Immature natural killer cell (primary cell): ENCODE measurements at places on chromosomes 3 and 15.
A peak's percentile ranks its signal among the peaks of the same experiment; 100 is the strongest.

GRCh38 chr15:42939841-42940240 is 19.3 kb upstream of the TTBK2 start:
- peaks cover 3% of the 10 kb centered on the region for H3K27me3 ChIP-seq
- no peaks in the 10 kb centered on the region for H3K4me1 ChIP-seq
- DNase-seq, result no peak

GRCh38 chr3:55607844-55608243 is 120.7 kb upstream of the WNT5A start:
- no peaks in the 10 kb centered on the region for H3K36me3 ChIP-seq
- no peaks in the 10 kb centered on the region for H3K4me1 ChIP-seq
- no peak overlapping the region for H3K27ac ChIP-seq

DNA sequence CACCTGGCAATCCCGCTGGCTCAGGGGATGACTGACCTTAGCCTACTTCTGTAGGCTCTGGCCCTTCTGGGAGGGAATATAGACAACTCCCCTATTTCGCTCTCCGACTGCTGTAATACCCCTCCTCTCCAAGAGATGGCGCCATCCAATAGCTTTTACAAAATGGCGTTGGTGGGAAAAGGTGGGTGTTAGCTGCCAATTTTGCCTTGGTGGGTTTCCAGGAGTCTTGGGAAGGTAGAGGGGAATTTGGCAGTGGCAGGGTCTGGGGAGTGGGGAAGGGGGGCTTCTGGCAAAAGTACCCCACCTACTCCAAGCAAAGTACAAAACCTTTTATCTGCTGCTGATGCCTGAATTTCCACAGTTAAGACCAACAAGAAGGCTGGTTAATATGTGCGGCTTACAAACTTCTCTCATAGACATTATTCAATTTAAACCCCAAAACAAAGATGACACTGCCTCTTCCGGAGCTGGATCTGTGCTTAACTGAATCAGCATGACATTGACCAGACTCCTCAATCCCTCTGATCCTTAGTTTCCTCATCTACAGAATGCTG is 62.1 kb downstream of the RASGRF1 start:
- H3K27me3 ChIP-seq, result no peaks in the 10 kb centered on the region
- no peak overlapping the region for H3K27ac ChIP-seq
- H3K36me3 ChIP-seq, result no peaks in the 10 kb centered on the region
- no peak for DNase-seq

GRCh38 chr15:46408312-46408711 is 773.5 kb downstream of the SQOR start:
- DNase-seq, result no peak
- H3K27me3 ChIP-seq, result no peaks in the 10 kb centered on the region
- H3K36me3 ChIP-seq, result no peaks in the 10 kb centered on the region
- H3K4me1 ChIP-seq, result no peaks in the 10 kb centered on the region
- no peak overlapping the region for H3K27ac ChIP-seq

- no peaks in the 10 kb centered on the region for H3K36me3 ChIP-seq
- no peak overlapping the region for H3K27ac ChIP-seq
- no peaks in the 10 kb centered on the region for H3K4me1 ChIP-seq
- H3K4me3 ChIP-seq, result no peak overlapping the region
- DNase-seq, result no peak
These were observed 199.5 kb downstream of the GOLGA6L6 start for GRCh38 chr15:20341901-20342600.

DNA sequence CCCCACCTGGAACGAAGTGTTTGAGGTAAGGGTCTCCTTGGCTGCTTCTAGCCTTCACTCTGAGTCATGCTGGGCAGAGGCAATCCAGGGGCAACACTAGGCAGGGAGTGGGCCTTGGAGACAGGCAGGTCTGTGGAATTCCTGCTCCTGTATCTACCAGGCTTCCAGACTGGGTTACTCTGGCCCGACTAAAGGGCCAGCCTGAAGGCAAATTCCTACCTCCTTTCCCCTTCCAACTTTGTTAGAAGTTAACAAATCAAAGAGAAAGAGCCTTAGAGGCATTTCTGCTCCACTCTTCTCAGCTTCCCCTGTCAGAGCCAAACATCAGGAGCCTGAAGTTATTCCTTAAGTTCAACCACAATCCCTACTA is 30.1 kb downstream of the ESYT3 start:
- H3K27ac ChIP-seq, result no peak overlapping the region
- no peak overlapping the region for H3K4me3 ChIP-seq
- H3K4me1 ChIP-seq, result no peaks in the 10 kb centered on the region

- no peak overlapping the region for H3K27ac ChIP-seq
- no peaks in the 10 kb centered on the region for H3K4me1 ChIP-seq
- DNase-seq, result no peak
- H3K36me3 ChIP-seq, result no peaks in the 10 kb centered on the region
These were observed 39.7 kb upstream of the ESYT3 start for GRCh38 chr3:138394686-138395085.

GRCh38 chr15:99481113-99481950 is 84.5 kb upstream of the MEF2A start:
- H3K27me3 ChIP-seq, result no peaks in the 10 kb centered on the region
- no peak overlapping the region for H3K27ac ChIP-seq
- peaks cover 9% of the 10 kb centered on the region for H3K4me1 ChIP-seq
- H3K36me3 ChIP-seq, result no peaks in the 10 kb centered on the region

GRCh38 chr3:184738982-184739381 is 27.1 kb upstream of the MAGEF1 start:
- peaks cover 4% of the 10 kb centered on the region for H3K27me3 ChIP-seq
- no peak for DNase-seq
- H3K4me3 ChIP-seq, result no peak overlapping the region
- no peaks in the 10 kb centered on the region for H3K36me3 ChIP-seq

DNA sequence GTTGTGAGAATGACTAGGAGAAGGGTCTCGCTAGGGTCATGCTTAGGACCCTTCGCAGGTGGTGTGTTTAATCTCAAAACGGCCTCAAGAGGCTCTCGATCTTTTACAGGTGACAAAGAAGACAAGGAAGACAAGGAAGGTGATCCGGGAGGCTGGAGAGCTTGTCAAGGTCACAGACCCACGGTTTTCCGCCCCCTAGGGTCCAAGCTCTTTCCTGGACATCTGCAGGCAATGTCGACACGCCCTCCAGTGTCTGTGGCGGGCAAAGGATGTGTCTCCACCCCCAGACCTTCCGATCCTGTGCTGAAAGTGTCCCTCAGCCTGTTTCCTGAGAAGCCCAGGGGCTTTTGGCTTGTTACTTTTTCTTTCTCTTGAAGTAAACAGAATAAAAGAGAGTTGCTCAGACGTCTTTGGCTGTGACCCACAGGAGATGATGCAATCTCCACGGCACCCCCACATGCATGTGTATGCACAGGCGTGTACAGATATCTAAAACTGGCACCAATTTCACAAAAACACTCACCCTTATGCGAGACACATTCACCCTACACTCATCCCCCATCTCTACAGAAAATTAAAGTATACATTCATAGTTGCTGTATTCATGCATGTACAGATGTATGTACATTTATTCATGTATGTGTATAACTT is 108.8 kb downstream of the KLF13 start:
- H3K27ac ChIP-seq, result peak overlapping the region; percentile 98
- H3K4me3 ChIP-seq, result peak overlapping the region; percentile 87
- H3K36me3 ChIP-seq, result no peaks in the 10 kb centered on the region
- DNase-seq, result peak; percentile 92
- peaks cover 74% of the 10 kb centered on the region for H3K4me1 ChIP-seq

DNA sequence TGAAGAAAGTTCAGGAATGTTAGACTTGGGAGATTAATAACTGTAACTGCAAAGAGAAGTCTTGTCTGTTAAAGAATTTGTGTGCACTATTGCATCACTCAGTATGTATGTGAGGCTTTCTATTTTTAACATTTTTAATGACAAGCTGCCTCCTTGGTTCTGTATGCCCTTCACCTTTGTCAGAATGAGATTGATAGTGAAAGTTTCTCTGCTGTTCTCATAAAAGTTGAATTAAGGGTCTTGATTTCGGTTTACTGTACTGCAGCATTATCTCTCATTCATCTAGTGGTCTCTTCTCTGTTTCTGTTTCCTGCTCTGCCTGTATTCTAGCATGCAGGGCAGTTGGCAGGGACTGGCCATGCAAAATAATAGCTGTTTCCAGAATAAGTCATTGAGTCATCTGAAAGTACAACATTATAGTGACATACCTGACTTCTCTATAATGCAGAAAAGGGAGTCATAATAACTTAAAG is 454.9 kb downstream of the IL5RA start:
- H3K27ac ChIP-seq, result no peak overlapping the region
- H3K36me3 ChIP-seq, result no peaks in the 10 kb centered on the region
- H3K4me1 ChIP-seq, result no peaks in the 10 kb centered on the region
- H3K27me3 ChIP-seq, result peaks cover under 1% of the 10 kb centered on the region
- H3K4me3 ChIP-seq, result no peak overlapping the region

- peaks cover 12% of the 10 kb centered on the region for H3K36me3 ChIP-seq
- H3K27ac ChIP-seq, result peak overlapping the region; percentile 97
- peak overlapping the region; percentile 81 for H3K4me3 ChIP-seq
- peaks cover 5% of the 10 kb centered on the region for H3K27me3 ChIP-seq
- DNase-seq, result no peak
These were observed 72.8 kb upstream of the ICE2 start for GRCh38 chr15:60551781-60552161.

- no peaks in the 10 kb centered on the region for H3K4me1 ChIP-seq
- no peaks in the 10 kb centered on the region for H3K36me3 ChIP-seq
- H3K27me3 ChIP-seq, result peaks cover 2% of the 10 kb centered on the region
- H3K4me3 ChIP-seq, result no peak overlapping the region
- H3K27ac ChIP-seq, result no peak overlapping the region
- no peak for DNase-seq
These were observed 331.0 kb upstream of the RARB start for GRCh38 chr3:25097023-25097422.

- no peak for DNase-seq
- H3K27me3 ChIP-seq, result no peaks in the 10 kb centered on the region
- no peaks in the 10 kb centered on the region for H3K36me3 ChIP-seq
These were observed 282.5 kb downstream of the TBL1XR1 start for GRCh38 chr3:176914764-176915163.

GRCh38 chr3:47512416-47513124 is 942 bp downstream of the ELP6 start:
- peaks cover 7% of the 10 kb centered on the region for H3K27me3 ChIP-seq
- DNase-seq, result no peak
- peak overlapping the region; percentile 96 for H3K27ac ChIP-seq
- peak overlapping the region; percentile 98 for H3K4me3 ChIP-seq
- H3K4me1 ChIP-seq, result peaks cover 32% of the 10 kb centered on the region

DNA sequence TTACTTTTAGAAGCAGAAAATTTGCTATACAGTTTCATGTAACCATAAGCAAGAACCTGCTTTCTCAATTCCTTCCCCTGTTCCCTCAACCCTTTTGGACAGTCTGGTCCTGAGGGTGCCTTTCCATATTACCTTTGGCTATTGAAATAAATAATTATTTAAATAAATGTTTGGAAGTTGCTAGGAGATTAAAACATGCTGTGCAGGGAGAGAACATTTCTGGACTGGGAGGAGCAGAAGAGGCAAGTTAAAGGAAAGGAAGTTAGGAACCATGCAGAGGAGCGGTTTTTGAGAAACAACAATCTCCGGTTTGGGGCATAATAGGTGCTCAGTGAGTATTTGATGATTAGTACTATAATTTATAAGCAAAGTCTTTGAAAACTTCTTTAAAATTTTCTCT is 41.8 kb downstream of the ZNF609 start:
- H3K27ac ChIP-seq, result peak overlapping the region; percentile 19
- peaks cover 53% of the 10 kb centered on the region for H3K4me1 ChIP-seq
- H3K36me3 ChIP-seq, result peaks cover 11% of the 10 kb centered on the region

- no peak overlapping the region for H3K27ac ChIP-seq
- no peak overlapping the region for H3K4me3 ChIP-seq
- H3K36me3 ChIP-seq, result no peaks in the 10 kb centered on the region
- no peaks in the 10 kb centered on the region for H3K4me1 ChIP-seq
These were observed 65.4 kb downstream of the RPN1 start for GRCh38 chr3:128585189-128585588.

- peaks cover 11% of the 10 kb centered on the region for H3K4me1 ChIP-seq
- peaks cover 4% of the 10 kb centered on the region for H3K36me3 ChIP-seq
- H3K4me3 ChIP-seq, result no peak overlapping the region
- no peak for DNase-seq
These were observed 111.9 kb downstream of the RAP2B start for GRCh38 chr3:153273767-153274435.

GRCh38 chr3:178195824-178196223 is 340.4 kb upstream of the KCNMB2 start:
- no peaks in the 10 kb centered on the region for H3K4me1 ChIP-seq
- no peak overlapping the region for H3K4me3 ChIP-seq
- no peak overlapping the region for H3K27ac ChIP-seq
- H3K36me3 ChIP-seq, result no peaks in the 10 kb centered on the region
- no peak for DNase-seq
- no peaks in the 10 kb centered on the region for H3K27me3 ChIP-seq

GRCh38 chr15:30889196-30889595 is 14.5 kb upstream of the FAN1 start:
- no peaks in the 10 kb centered on the region for H3K36me3 ChIP-seq
- no peak for DNase-seq
- no peak overlapping the region for H3K4me3 ChIP-seq
- H3K27me3 ChIP-seq, result no peaks in the 10 kb centered on the region
- H3K27ac ChIP-seq, result no peak overlapping the region

DNA sequence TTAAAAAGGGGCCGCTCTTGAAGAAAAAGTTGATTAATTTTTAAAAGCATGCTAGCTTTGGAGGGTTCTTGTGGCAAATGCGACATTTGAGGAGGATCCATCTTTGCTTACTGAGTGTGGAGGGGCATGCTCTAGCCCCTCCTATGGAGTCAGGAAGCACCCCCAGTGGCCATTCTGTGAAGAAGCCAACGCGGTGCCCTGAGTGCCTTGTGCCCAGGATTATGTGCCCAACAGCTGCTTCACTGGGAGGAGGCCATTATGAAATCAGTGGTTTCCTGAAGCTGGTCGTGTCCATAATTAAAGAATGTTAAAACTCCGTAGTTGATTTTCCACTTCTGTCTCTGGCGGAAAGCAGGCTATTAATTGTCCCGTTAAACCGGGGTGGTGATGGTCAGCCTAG is 69.1 kb upstream of the TNFAIP8L3 start:
- H3K4me3 ChIP-seq, result no peak overlapping the region
- H3K27ac ChIP-seq, result no peak overlapping the region
- DNase-seq, result no peak
- H3K4me1 ChIP-seq, result no peaks in the 10 kb centered on the region
- no peaks in the 10 kb centered on the region for H3K27me3 ChIP-seq

GRCh38 chr3:81911221-81911620 is 149.8 kb upstream of the GBE1 start:
- no peaks in the 10 kb centered on the region for H3K36me3 ChIP-seq
- H3K27ac ChIP-seq, result no peak overlapping the region
- no peak overlapping the region for H3K4me3 ChIP-seq
- no peaks in the 10 kb centered on the region for H3K4me1 ChIP-seq
- peaks cover 1% of the 10 kb centered on the region for H3K27me3 ChIP-seq
- DNase-seq, result no peak
